NCI-H146 (cell line): ENCODE measurements at places on chromosomes 7 and 10.

- DNase-seq, result no peak
Measured at GRCh38 chr7:125423458-125424155, 494.0 kb upstream of the POT1 start.

- no peak for DNase-seq
Measured at GRCh38 chr7:25614415-25614814, 386.1 kb upstream of the NPVF start.

DNA sequence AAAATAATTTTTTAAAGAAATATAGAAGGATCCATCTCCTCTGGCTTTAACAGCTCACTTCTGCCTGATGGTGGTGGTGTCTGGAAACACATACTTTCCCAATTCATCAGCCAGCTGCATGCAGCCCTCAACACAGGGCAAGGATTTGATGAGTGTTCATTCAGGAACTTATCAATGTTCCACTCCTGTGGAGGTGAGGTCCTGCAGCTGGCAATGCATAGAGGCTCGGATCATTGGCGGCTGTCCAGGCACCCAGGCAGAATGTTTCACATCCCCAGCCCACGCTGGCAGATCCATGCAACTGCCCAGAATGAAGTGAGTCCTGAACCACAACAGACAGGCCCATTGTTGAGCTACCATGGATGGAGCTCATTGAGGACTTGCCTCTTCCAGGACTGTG is 55.2 kb upstream of the KCNMA1 start:
- no peak for DNase-seq

- no peak for DNase-seq
Measured at GRCh38 chr10:48798481-48799254, 114.0 kb downstream of the WDFY4 start.

- no peak for DNase-seq
Measured at GRCh38 chr10:98610836-98611235, 164.1 kb upstream of the HPS1 start.

GRCh38 chr10:95480901-95481491 is 80.2 kb downstream of the SORBS1 start:
- peak; percentile 87 for DNase-seq

DNA sequence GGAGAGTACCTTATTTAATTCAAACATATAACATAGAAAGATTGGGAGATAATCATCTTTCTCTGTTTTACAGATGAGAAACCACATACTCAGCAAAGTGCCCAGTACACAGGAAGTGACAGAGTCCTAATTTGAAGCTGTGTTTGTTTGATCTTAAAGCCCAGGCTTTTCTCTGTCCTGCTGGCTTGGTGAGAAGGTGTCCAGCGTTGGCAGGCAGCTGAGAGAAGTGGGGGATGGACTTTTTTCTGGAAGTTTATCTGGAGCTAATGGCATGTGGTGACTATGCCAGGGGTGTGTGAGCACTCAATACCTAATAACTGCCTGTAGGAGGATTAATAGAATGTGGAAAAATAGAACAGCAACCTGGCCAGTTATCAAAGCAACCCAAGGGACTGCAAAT is 60.8 kb downstream of the NPSR1 start:
- DNase-seq, result no peak

DNA sequence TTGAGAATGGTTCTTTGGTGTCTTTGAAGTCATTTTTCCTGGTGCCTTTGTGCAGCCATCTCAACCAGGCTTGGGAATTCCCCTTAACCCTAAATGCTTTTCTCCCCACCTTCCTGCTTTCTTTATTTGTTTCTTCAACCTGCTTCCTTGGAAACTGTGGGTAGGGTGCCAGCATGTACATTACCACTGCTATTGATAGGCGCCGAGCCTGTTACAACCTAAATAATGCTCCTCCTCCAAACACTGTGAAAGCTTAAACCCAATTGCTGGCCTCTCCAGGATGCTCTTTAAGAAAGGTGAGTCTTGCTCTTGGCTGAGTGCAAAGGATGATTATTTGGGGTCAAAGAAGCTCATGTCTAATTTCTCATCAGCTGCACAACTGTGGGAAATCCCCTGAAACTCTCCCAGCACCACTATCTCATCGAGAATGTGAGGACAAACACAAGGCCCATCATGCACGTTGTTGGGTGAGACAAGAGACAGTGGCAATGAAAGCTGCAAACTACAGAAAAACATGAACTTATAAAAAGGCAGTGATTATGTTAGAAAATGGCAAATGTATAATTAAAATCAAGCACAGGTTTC is 285.5 kb upstream of the IGFBP3 start:
- no peak for DNase-seq
